Progenitor cell of endocrine pancreas (in vitro differentiated cells): ENCODE measurements at places on chromosomes 4 and X. TPM values are rescaled to one million over a fixed set of nuclear protein-coding genes. Genes with fewer than 3 reads are reported as not detected.

- H3K4me3 ChIP-seq = no peak overlapping the region
- H3K27ac ChIP-seq = no peak overlapping the region
- H3K27me3 ChIP-seq = no peaks in the 10 kb centered on the region
- H3K36me3 ChIP-seq = no peaks in the 10 kb centered on the region
- peaks cover 2% of the 10 kb centered on the region for H3K4me1 ChIP-seq
These were observed 1181.1 kb upstream of the PCDH7 start for GRCh38 chr4:29538889-29539646.

MGARP gene
- total RNA-seq = 0.22 TPM in 1 of 2 replicates, not detected in the other

GRCh38 chr4:64682946-64683345, 273.7 kb upstream of the TECRL start:
- no peak overlapping the region for H3K27ac ChIP-seq
- H3K36me3 ChIP-seq = no peaks in the 10 kb centered on the region
- no peak for DNase-seq
- H3K4me1 ChIP-seq = no peaks in the 10 kb centered on the region
- H3K27me3 ChIP-seq = no peaks in the 10 kb centered on the region

DNA sequence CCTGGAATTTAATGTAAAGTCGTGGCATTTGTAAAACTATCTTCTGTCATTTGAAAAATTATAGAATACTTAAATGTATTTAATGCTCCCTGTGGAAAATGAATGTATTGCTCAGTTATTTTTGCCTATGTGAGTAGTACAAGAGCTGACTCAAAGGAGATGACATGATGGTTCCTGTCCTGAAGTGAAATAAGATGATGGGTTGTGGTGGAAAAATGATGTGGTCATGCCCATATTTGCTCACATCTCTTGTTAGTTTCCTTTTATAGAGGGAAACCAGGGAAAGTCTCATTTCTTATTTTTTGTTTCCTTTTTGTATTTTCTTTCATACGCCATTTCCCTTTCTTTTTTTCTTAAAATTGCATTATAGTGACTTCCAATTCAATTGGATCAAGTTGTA, 23.7 kb downstream of the PLS3 start:
- H3K27ac ChIP-seq = no peak overlapping the region
- H3K4me3 ChIP-seq = no peak overlapping the region
- H3K36me3 ChIP-seq = peaks cover 9% of the 10 kb centered on the region
- H3K4me1 ChIP-seq = peaks cover 24% of the 10 kb centered on the region

SMAD1 gene
- 26.3 and 32.5 TPM in 2 replicates for total RNA-seq

GRCh38 chrX:125340490-125340889, 20.8 kb downstream of the TEX13C start:
- H3K27me3 ChIP-seq = no peaks in the 10 kb centered on the region
- H3K36me3 ChIP-seq = no peaks in the 10 kb centered on the region
- H3K27ac ChIP-seq = no peak overlapping the region
- H3K4me1 ChIP-seq = peaks cover 2% of the 10 kb centered on the region

CFAP97 gene
- total RNA-seq = 27.5 and 28.6 TPM in 2 replicates

DNA sequence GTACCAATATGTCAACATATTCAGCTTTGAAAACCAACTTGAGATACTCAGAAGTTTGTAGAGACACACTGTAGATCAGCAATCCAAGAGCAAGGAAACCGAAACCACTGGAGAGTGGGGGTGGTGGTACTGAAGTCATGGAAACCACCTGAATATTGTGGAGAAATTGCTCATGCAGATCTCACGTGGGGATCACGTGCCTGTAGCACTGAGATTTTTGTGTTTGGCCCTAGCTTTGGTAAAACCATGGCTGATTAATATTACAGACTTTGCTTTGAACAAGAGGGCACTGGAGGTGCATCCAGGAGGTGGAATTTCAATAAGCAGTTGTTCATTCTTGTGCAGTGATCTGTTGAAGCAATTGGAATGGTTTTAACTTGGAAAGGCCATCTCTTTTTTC, 47.2 kb downstream of the GBA3 start:
- H3K4me3 ChIP-seq = no peak overlapping the region
- no peak for DNase-seq
- no peaks in the 10 kb centered on the region for H3K27me3 ChIP-seq
- H3K36me3 ChIP-seq = no peaks in the 10 kb centered on the region

GRCh38 chr4:106502106-106502699, 133.6 kb upstream of the GIMD1 start:
- H3K4me1 ChIP-seq = peaks cover 2% of the 10 kb centered on the region
- H3K4me3 ChIP-seq = no peak overlapping the region
- DNase-seq = peak; percentile 34

HPSE gene
- total RNA-seq = 2.8 and 3.6 TPM in 2 replicates

DNA sequence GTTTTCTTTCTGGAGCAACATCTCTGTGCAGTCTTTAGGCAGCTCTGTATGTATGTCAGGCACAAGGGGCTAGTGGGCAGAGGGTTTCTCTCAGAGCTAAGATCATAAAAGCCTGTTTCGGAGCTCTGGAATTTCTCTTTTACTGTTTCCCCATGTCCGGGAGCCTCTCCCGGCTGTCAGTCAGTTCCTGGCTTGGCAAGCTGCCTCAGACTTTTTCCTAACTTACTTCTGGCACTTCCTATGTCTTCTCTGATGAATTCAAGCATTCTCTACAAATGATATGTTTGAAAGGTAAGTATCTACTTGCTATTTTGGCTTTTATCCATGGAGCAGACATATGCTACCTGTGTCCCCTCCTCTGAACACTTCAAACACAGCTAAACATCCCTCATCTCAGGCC, 129.3 kb upstream of the PGRMC2 start:
- H3K36me3 ChIP-seq = no peaks in the 10 kb centered on the region
- no peak overlapping the region for H3K4me3 ChIP-seq
- DNase-seq = no peak
- H3K27me3 ChIP-seq = no peaks in the 10 kb centered on the region
- H3K4me1 ChIP-seq = no peaks in the 10 kb centered on the region
- no peak overlapping the region for H3K27ac ChIP-seq

AFM gene
- total RNA-seq = 0.26 and 0.47 TPM in 2 replicates

PRPS1 gene
- total RNA-seq = 35.6 and 36.3 TPM in 2 replicates

DNA sequence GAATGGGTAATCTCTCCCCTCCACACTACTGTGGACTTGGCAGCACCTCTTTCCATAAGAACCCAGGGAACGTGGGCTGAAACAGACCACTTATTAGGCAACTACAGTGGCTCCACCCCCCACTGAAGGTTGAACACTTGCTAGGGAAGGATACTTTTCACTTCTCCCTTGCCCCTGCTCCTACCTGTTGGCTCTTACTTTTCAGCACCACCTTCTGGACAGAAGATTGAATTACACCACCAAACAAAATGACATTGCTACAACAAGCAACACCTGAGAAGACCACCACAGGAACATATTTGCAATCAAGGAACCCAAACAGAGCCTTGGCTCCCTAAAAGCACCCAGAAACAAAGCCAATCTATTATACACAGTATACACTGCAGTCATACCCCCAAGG, 132.1 kb upstream of the CXCL13 start:
- no peaks in the 10 kb centered on the region for H3K4me1 ChIP-seq
- no peaks in the 10 kb centered on the region for H3K36me3 ChIP-seq
- peaks cover 28% of the 10 kb centered on the region for H3K27me3 ChIP-seq
- H3K4me3 ChIP-seq = no peak overlapping the region
- no peak overlapping the region for H3K27ac ChIP-seq

GRCh38 chrX:11952176-11952720, 186.0 kb upstream of the FRMPD4 start:
- H3K4me3 ChIP-seq = no peak overlapping the region
- H3K27ac ChIP-seq = no peak overlapping the region
- DNase-seq = no peak
- no peaks in the 10 kb centered on the region for H3K36me3 ChIP-seq

DNA sequence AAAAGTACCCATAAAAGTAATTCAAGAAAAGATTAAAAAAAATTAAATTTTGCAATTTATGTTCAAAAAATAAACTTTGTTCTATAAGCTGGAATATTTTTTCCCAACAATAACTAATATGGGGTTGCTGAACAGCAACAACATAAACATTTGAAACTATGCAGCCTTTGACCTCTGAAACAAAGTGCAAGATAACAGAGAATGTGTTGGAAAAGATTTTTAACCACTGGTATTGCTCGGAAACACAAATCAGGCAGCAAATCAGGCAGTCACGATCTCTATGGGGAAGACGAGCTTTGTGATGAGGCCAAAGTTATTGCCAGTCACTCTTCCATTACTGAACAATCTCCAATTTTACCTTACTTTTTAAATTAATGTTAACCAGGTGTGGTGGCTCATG, 332.1 kb downstream of the PABPC4L start:
- H3K27ac ChIP-seq = no peak overlapping the region
- no peaks in the 10 kb centered on the region for H3K4me1 ChIP-seq
- no peak overlapping the region for H3K4me3 ChIP-seq

GRCh38 chr4:7647600-7648543, 213.1 kb upstream of the PSAPL1 start:
- H3K27ac ChIP-seq = no peak overlapping the region
- peaks cover 2% of the 10 kb centered on the region for H3K4me1 ChIP-seq
- no peak overlapping the region for H3K4me3 ChIP-seq

GRCh38 chr4:146521541-146522097, at the start of gene SLC10A7:
SLC10A7 (minus strand) TSS chr4:146521940; CDS start chr4:146521717, 223 bp downstream.
- no peaks in the 10 kb centered on the region for H3K27me3 ChIP-seq
- no peaks in the 10 kb centered on the region for H3K36me3 ChIP-seq
- H3K4me3 ChIP-seq = no peak within 1 kb of the TSS

PRDX4 gene
- total RNA-seq = 133 and 151 TPM in 2 replicates

- H3K4me1 ChIP-seq = no peaks in the 10 kb centered on the region
- no peaks in the 10 kb centered on the region for H3K27me3 ChIP-seq
- no peak overlapping the region for H3K27ac ChIP-seq
- H3K36me3 ChIP-seq = no peaks in the 10 kb centered on the region
- no peak overlapping the region for H3K4me3 ChIP-seq
These were observed 12.9 kb upstream of the WDR17 start for GRCh38 chr4:176052744-176053143.

CCDC160 gene
- 2.1 and 2.7 TPM in 2 replicates for total RNA-seq

GRCh38 chr4:84249521-84249920, 249.6 kb downstream of the NKX6-1 start:
- DNase-seq = no peak
- peaks cover 3% of the 10 kb centered on the region for H3K36me3 ChIP-seq
- H3K27me3 ChIP-seq = peaks cover 4% of the 10 kb centered on the region

FAM9B gene
- total RNA-seq = not detected in 2 replicates
